ENCODE measurements at places on chromosomes 6 and 20. TPM values are rescaled to one million over a fixed set of nuclear protein-coding genes. Genes with fewer than 3 reads are reported as not detected.

Gene PAX1
- 0.06 TPM for total RNA-seq

Gene ZNF165
- 1.7 TPM for total RNA-seq

Gene DSP
- total RNA-seq = 270 TPM

- DNase-seq = no peak
Measured at GRCh38 chr6:35302604-35303241, 5.1 kb downstream of the DEF6 start.

GRCh38 chr6:100118301-100118700 is 124.3 kb upstream of the MCHR2 start:
- DNase-seq = no peak

Gene SULF2
- total RNA-seq = 78.8 TPM

Gene PPP1R16B
- 22.0 TPM for total RNA-seq

- no peak for DNase-seq
Measured at GRCh38 chr20:38520261-38520660, 47.6 kb downstream of the RALGAPB start.

Gene ULBP1
- total RNA-seq = 0.20 TPM

Gene NHLRC1
- total RNA-seq = 2.4 TPM

- no peak for DNase-seq
Measured at GRCh38 chr6:163494279-163494727, 79.8 kb downstream of the QKI start.

DNA sequence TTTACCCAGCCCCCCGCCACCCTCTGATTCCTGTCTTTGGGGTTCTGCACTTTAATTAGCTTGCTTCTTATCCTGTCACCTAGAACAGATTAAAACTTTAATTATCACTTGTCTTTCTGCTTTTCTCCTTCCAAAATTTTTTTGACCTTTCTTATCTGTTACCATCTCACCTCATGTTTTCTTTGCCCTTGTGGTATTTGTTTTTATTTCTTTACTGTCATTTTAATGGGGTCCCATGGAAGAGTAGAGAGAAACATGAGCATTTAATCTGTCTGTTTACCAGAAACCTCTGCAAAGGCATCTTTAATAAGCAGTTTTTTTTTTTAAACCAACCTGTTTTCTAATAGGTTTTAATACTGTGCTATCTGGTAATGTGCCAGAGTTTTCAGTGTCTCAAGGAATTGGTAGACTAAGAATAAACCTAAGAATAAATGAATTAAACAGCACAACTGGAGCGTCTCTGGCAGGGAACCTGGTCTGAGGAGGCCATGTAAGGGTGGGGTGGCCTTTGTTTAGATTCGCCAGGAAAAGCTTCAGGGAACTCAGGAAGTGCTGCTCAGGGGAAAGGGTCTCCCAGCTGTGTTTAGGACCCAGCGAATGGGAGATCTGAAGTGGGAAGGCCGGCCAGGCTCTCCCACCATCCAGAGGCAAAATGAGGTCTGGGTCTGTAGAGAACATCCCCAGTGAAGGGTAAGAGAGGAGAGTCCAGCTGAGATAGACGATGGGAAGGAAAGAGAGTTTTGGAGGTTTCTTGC is 69.8 kb downstream of the ARID1B start:
- DNase-seq = no peak
